ENCODE measurements at places on chromosomes 4 and X.

- peak; percentile 5 for DNase-seq
These were observed 137.8 kb upstream of the DUSP21 start for GRCh38 chrX:44705817-44706551.

GRCh38 chr4:142168181-142168580 is 531.8 kb downstream of the IL15 start:
- no peak for DNase-seq

DNA sequence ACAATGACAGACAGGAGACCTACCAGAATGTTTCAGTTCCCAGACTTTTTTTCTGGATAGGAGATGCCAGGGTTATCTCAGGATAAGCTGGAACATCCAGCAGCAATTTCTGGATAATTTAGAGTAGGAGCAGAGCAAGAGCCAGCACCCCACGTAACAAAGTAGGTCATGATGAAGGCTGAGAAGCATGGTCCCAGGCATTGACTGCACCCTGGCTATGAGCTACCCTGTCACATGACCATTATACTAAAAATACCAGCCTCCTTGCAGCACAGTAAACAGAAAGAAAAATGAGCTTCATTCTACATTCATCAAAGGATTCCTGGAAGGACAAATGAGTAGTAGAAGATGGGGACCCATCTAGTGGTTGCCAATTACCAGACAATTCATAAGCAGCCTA is 247.4 kb upstream of the AR start:
- no peak for DNase-seq

DNA sequence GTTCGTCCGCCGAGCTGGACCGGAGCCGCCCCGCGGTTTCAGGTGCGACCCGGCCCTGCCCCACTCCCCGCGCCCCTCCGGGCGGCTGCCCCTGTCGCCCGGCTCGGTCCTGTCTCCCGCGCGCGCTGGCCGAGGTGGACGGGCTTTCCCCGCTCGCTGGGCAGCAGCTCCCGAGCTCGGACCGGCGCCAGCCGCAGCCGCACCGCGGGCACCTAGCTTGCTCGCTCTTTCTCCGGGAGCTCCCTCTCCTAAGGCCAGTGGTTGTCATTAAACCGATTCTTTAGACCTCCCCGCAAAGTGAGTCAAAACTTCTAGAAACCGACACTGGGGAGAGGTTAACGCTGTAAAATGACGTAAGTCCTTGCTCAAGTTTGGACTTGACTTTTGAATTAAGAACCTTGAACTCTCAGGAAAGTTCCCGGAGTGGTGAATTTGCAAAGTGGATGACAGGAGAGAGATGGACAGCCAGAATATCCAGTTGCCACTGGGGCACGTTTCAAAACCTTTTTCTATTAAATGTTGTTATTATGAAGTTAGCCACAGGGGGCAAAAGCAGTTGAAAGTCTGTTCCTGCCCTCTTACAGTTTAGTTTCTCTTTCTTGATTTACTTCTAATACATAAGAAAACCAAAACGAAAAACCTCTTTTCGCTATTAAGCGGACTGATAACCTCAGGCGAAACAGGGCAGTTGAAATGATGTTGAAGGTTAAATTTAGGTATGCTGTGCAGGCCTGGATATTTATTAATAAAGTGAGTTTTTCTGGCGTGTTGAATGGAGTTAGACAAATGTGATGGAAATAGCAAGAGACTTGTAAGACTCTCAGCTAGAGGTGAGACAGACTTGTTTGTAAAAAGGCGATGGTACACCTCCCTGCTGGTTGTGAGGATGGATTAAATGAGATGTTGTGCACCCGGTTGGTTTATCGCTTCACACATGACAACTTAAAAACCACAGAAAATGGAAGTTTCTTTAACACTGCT is 847 bp downstream of the PI4K2B start:
- DNase-seq = peak; percentile 66

DNA sequence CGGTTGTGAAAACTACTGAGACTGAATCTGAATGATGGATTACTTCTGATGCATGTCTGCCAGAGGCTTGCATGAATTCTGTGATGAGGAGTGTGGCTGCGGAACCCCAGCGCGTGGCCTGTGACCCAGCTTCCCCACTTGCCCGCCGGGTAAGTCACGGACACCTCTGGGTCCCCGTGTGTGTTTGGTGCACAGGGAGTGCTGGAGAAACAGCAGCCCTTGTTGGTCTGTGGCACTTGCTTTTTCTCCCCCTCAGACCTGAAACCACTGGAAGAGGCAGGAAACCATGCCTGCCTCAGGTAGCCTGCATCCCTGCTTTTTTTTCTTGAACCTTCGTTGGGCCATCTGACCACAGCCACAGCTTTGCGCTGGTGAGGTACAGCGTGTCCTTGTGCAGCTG is 51.9 kb upstream of the TADA2B start:
- DNase-seq = no peak

DNA sequence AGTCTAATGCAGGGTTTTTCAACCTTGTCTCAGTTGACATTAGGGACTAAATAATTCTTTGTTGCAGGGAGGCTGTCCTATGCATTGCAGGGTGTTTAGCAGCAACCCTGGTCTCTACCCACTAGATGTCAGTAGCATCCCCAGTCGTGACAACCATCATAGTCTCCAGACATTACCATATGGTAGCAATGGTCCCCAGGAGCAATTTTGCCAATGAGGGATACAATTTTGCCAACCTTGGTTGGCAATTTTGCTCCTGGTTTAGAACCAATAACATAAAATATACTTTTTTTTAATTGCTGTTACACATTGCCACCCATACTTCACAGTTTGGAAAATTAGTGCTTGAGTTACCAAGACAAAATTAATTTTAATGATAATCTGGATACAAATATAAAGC is 6.0 kb downstream of the EREG start:
- peak; percentile 29 for DNase-seq

- no peak for DNase-seq
These were observed 429 bp downstream of the UVSSA start for GRCh38 chr4:1347410-1347864.

- no peak for DNase-seq
These were observed 70.8 kb downstream of the NPNT start for GRCh38 chr4:105966051-105966450.

GRCh38 chr4:6918338-6918737 is 8.7 kb downstream of the TBC1D14 start:
- DNase-seq = no peak

- DNase-seq = no peak
These were observed 779 bp upstream of the DDX60L start for GRCh38 chr4:168480931-168481611.

DNA sequence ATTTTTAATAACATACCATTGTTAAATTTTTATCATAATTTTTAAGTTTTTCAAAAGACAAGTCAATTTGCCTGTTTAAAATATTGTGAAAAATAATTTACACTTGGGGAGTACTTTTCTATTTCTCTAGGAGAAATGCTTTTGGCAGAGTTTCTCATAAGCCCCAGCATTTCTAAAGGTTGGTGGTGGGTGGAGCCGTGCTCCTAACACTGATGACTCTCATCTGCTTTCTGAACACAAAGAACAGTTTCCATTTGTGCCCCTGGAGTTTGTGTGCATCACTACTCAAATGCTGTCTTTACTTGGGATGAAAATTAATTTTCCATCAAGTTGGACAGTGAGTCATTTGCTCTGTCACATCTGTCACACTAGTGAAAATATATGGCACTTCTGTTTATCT is 57.6 kb downstream of the TNIP2 start:
- no peak for DNase-seq

GRCh38 chr4:64774626-64775025 is 365.4 kb upstream of the TECRL start:
- no peak for DNase-seq

GRCh38 chrX:20309806-20310205 is 43.1 kb upstream of the RPS6KA3 start:
- DNase-seq = no peak

DNA sequence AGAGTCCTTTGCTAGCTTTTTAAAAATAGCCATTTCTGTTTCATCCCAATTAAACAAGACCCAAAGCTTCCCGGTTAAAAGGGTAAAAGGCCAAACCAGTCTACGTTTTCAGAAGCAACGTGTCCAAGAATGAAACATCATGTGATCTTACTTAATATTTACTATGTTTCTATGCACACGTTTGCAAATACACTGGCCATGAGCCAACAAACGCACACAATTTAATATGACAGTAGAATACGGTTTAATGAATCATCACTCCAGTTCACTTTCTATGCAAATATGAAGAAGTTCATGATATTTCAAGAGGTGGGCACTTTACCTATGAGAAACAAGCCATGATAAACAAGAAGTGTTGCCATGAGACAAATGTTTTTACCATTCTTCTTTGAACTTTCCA is 4.3 kb downstream of the NR0B1 start:
- DNase-seq = no peak

GRCh38 chr4:123966990-123967769 is 570.6 kb downstream of the SPRY1 start:
- DNase-seq = no peak
